ENCODE measurements at places on chromosomes 3 and 15.
A peak's percentile ranks its signal among the peaks of the same experiment; 100 is the strongest.

DNA sequence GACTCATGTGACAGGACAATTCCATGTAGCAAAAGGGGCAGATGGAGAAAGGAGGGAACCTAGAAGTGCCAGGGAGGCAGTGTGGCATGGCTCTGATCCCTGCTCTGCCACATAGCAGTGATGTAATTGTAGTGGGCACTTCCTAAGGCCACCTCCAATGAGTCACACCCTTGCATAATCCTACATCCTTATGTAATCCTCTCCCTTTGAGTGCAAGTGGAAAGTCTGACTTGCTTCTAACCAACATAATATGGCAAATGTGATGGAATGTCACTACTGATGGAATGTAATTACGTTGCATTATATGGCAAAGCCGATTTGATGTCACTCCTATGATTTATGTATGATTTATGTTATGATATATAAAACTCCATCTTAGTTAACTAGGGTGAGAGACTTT, 72.9 kb upstream of the ATP2C1 start:
- no peak for DNase-seq

GRCh38 chr3:1578124-1578806, 485.4 kb downstream of the CNTN6 start:
- no peak for DNase-seq

DNA sequence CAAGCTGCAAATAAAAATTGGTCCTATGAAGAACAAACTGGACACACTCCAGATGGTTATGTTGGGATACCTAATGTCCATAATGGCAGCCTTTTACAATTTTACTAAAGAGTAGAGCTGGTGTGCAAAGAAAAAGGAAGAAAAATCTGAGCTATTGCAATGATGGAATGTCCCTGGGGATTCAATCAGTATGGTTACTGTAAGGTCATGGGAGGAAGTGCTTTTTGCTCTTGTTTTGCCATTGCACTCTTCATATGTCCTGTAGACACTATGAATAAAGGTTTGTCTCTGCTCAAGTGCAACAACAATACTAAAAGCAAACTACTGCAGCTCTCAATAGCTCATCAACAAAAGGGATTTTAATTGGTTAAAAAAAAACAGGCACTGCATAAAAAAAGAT, 5.4 kb downstream of the PFN2 start:
- DNase-seq, result no peak

DNA sequence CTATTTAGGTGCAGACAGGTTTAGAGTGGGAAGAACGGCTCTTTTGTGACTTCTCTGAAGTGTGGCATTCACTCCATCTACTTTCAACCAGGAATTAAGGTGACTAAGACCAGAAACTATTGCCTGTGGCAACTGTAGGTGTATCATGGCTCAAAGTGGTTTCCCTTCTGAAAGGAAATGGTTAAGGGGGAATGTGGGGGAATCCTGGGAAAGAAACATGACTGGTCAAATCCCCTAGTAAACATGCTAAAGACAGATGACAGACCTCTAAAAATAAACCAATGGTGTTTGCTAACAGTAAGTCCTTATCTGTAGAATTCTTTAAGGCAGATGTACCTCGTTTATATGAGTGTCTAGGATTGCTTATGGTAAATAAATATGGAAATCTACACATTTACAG, 56.9 kb downstream of the MEGF11 start:
- no peak for DNase-seq

DNA sequence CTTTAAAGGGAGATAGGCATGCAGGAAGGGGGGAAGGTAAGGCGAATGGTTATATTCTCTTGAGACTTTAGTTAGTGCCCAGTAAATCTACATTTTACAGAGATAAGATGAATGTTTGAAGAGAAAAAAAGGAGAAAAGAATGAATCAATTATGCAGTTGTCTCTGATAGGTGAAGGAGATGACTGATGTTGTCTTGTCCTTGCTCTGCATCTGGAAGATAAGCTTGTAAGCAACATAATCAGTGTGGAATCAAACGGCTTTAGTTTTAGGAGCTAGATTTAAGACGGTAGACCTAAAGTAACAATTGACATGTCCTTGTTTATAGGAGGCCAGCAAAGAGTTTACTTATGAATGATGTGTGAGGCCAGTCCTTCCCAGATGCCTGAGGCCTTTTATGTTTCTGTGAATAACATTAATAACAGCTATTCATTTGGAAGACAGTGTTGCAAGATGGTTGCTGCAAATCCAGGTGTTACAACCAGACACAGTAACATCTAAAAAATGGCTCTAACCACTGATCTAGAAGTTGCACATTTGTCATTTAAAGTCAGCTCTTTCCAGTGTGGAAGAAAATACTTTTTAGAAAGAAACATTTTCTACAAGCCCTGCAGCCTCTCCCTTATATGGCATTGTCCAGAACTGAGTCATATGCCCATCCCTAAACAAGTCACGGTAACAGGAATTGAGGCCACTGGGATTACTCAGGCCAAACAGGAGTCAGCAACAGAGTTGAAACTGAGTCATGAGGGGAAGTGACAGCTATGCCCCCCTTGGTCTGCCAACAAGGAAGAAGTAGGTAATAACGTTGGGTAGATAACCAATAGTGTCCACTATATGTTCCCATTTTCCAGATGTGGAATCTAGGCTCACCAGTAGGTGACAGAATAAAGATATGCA, 77.5 kb upstream of the FBN1 start:
- no peak for DNase-seq

DNA sequence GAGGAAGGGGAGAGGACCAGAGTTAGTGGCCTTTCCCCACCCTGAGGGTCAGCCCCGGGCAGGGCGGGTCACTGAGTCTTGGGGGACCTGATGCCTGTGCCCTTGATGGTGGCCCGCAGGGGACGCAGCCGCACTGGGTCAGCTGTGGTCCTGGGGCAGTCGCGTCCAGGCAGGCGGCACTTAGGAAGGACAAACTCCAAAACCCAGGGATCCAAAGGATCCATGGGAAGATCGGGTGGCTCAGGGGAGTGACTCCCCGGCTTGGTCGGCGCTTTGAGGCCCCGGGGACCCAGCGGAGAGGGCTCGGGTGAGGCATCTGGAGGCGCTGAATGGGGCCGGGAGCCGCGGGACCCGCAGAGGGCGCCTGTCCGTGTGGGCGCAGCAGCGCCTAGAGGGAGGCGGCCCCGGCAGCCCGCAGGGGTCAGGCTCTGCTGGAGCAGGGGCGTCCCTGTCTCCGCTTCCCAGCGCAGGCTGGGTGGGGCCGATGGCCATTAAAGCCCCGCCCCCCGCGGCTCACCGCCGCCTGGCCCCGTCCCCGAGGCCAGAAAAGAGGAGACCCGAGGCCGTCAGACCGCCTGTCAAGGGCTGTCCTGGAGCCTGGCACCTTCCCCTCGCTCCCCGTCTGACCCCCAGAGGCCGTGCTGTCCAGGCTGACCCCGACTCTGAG, 17.5 kb downstream of the CIDEC start:
- peak; percentile 25 for DNase-seq

- no peak for DNase-seq
Measured at GRCh38 chr15:75606026-75606425, 19.5 kb downstream of the SNUPN start.

GRCh38 chr3:190360228-190360627, 27.7 kb upstream of the CLDN16 start:
- DNase-seq, result no peak

DNA sequence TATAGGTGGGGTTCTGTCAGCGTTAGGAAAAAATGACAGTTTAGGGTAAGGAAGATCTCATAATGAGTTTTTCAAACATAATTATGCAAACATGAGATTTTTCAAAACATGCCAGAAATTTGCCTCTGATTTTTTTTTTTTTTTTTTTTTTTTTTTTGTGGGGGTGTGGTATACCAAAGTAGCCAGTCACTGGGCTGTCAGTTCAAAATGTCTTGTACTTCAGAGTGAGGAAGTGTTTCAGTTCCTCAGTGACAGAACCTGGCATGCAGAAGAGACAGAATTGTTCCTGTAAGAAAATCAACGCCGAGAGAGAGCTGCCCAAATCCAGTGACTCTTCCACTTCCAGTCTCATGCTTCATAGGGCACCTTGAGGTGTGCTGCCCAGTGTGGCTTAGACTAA, 9.7 kb downstream of the NCBP2 start:
- DNase-seq, result no peak

GRCh38 chr3:135887220-135887619, 78.3 kb upstream of the PPP2R3A start:
- DNase-seq, result no peak

DNA sequence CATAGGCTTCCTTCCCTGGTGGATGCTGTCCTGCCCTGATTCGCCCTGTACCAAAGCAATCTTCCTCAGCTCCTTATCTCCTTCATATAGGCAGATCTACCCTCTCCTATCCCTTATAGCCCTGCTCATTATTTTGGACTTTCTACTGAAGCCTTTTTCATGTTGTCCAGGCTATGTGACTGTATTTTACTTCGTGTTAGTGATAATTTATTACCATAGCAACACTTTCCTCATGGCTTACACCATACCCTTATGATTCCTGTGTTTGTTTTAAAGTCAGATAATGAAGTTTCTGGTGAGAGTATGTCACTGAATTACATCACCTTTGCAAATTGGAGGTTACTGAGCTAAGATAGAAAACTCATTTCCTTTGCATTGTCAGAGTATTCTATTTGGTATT, 352.6 kb downstream of the NLGN1 start:
- no peak for DNase-seq

GRCh38 chr3:192958219-192958872, 40.7 kb upstream of the MB21D2 start:
- no peak for DNase-seq

- DNase-seq, result no peak
Measured at GRCh38 chr15:39584662-39585388, 3.9 kb downstream of the THBS1 start.

- DNase-seq, result no peak
Measured at GRCh38 chr15:29133791-29134190, 135.8 kb downstream of the NSMCE3 start.

DNA sequence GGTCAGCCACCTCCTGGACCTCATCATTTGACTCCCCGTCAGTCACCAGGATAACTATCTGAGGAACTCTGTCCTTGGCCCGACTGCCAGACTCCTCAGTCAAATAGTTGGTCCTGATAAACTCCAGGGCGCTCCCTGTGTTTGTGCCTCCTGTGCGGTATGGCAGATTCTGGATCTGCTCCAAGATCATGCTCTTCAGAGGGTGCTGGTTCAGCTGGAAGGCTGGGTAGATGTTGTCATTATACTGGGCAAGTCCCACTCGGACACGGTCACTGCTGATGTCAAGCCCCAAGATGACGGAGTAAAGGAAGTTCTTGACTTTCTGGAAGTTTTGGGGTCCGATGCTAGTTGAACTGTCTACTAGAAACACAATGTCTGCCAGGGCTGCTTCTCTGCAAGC, 31.1 kb upstream of the CAPN7 start:
- no peak for DNase-seq

DNA sequence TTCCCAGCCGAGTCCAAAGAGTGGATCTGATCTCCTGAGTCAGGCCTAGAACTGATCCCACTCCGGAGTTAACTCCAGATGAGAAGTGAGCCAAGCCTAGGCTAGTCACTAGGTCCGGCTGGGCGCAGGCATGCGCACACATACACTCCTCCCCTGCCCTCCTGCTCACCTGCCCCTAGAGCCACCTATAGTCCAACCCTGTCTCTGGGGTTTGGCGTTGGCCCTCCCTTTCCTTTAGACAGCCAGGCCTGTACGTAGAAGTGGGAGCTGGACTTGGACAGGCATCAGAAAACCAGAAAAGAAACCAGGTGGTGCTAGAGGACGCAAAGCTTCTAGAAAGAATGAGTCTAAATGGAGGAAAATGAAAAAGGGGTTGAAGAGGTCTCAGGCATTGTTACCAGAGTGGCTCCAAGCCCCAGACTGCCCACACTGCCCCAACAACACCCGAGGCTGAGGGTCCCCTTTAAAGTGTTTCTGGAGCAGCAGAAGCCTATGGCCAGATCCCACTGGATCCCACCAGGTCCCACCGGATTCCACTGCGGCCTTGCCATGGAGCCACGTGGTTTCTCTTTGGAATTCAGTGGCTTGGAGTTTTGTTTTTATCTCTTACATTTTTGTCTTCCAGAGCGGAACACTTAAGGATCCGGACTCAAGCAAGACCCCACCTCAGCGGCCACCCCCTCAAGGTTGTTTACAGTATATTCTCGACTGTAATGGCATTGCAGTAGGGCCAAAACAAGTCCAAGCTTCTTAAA, 24.2 kb upstream of the TIMP4 start:
- no peak for DNase-seq

- peak; percentile 53 for DNase-seq
Measured at GRCh38 chr3:189331002-189331418, 159.2 kb downstream of the TPRG1 start.

GRCh38 chr3:11228041-11228440, 44.2 kb upstream of the ATG7 start:
- no peak for DNase-seq

- DNase-seq, result no peak
Measured at GRCh38 chr3:28726840-28727239, 378.2 kb upstream of the AZI2 start.

GRCh38 chr15:62782071-62782841, 260.3 kb upstream of the TPM1 start:
- DNase-seq, result no peak

DNA sequence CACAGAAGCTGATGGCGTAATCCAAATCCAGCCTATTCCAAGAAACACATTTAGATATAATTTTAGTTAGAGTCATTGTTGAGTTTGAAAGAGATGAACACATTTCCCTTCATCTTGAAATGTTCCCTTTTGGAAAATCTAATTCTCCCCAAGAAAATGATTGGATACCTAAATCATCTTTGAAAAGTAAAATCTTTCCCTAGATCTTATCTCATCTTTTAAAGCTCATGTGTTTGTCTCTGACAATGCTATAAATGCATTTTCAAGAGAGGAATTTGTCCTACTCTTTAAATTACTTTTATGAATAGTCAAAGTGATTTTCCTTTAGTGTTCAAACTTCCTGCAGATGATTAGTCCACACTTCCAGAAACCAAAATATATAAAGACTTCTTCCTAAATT, 82.6 kb upstream of the CNTN6 start:
- DNase-seq, result no peak

DNA sequence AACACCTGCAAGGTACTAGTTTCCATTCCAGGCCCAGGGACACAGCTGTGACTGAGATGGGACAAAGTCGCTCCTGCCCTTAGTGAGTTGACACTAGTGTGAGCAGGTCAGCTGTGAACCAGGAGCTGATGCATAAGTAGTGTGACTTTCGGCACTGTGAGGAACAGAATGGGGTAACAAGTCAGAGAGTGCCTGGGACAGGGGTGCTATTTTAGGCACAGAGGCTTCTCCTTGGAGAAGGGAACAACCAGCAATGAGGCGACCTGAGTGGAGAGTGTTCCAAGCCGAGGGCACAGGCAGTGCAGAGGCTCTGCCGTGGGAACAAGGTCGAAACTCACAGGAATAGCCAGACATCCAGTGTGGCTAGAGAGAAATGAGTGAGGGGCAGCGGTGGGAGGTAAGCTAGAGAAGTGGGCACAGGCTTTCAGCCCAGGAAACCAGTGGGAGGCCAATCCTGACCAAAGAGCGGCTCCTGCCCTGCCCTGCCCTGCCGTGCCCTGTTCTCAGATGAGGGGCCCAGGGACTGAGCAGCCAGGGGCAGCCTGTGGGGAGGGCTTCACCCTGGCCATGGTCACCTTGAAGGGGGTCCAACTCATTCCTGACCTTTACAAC, 14.2 kb downstream of the DNAH1 start:
- DNase-seq, result no peak
